A549 treated with Mapracorat at 1 μM for 4 hours (cell line): ENCODE measurements at places on chromosomes 12 and 14. TPM values are rescaled to one million over a fixed set of nuclear protein-coding genes. Genes with fewer than 3 reads are reported as not detected.

The ACTR10 gene
- total RNA-seq: 42.4 to 52.1 TPM (median 45.1 TPM) in 5 replicates

The AKAP3 gene
- 0.05 to 0.38 TPM (median 0.18 TPM) in 5 replicates for total RNA-seq

The NRXN3 gene
- total RNA-seq: 0.52 to 1.1 TPM (median 0.79 TPM) in 5 replicates

The SRRM4 gene
- not detected in 5 replicates for total RNA-seq

The DAO gene
- not detected in 5 replicates for total RNA-seq

The P2RX2 gene
- not detected in 5 replicates for total RNA-seq

The CCDC85C gene
- total RNA-seq: 28.5 to 41.9 TPM (median 37.4 TPM) in 5 replicates

The HEBP1 gene
- 52.6 to 63.3 TPM (median 54.4 TPM) in 5 replicates for total RNA-seq

The ATXN3 gene
- 18.3 to 40.6 TPM (median 23.0 TPM) in 5 replicates for total RNA-seq

The FOXG1 gene
- total RNA-seq: 0.13 to 0.23 TPM (median 0.15 TPM) in 5 replicates

The ASCL1 gene
- 0.07 TPM in 1 of 5 replicates, not detected in the others for total RNA-seq

The CCDC175 gene
- not detected in 5 replicates for total RNA-seq

The PTCSC3 gene
- total RNA-seq: not detected in 5 replicates

The SYCP3 gene
- total RNA-seq: not detected in 5 replicates

The LRCOL1 gene
- total RNA-seq: not detected in 5 replicates

The BCL2L14 gene
- total RNA-seq: not detected in 5 replicates

The NFE2 gene
- total RNA-seq: 0.07 TPM in 1 of 5 replicates, not detected in the others

The KRT73 gene
- total RNA-seq: 0.06 TPM in 1 of 5 replicates, not detected in the others

The RPL10L gene
- not detected in 5 replicates for total RNA-seq

The LUM gene
- total RNA-seq: 0.08 to 0.33 TPM (median 0.28 TPM) in 5 replicates

The CHURC1 gene
- total RNA-seq: 73.1 to 139 TPM (median 80.9 TPM) in 5 replicates

The WSCD2 gene
- total RNA-seq: not detected in 5 replicates

The CYP46A1 gene
- 0.05 to 0.25 TPM (median 0.15 TPM) in 4 of 5 replicates, not detected in the other for total RNA-seq

The ST8SIA1 gene
- total RNA-seq: 0.24 TPM in 1 of 5 replicates, not detected in the others

The MANSC4 gene
- total RNA-seq: not detected in 5 replicates
